CD4-positive, alpha-beta memory T cell (primary cell): ENCODE measurements at places on chromosomes 6 and 20. TPM values are rescaled to one million over a fixed set of nuclear protein-coding genes. Genes with fewer than 3 reads are reported as not detected.

GRCh38 chr6:167272696-167273379 is 18.3 kb upstream of the UNC93A start:
- no peak for DNase-seq

- no peak for DNase-seq
Observed at GRCh38 chr20:32681175-32682084, 7.7 kb upstream of the C20orf203 start.

DNA sequence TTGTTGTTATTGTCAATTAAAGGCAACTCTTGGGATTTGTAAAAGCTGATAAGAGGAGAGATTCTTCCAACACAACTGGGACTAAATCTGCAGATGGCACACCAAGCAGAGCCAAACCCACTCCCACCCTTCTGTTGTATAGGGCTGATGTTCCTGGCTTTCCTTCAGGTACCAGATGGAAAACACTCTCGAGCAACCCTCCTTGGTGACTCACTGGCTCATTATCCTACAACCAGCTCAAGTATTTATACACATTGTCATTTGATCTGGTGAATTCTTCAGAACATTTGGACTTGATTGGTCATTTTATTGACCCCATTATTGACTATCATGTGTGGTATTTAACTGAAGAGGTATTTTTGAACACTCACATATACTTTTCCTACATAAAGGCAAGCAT is 190.3 kb upstream of the PCSK2 start:
- DNase-seq = no peak

GRCh38 chr20:9877932-9878495 is 39.1 kb upstream of the PAK5 start:
- DNase-seq = no peak

GRCh38 chr20:41889126-41889843 is 271.1 kb upstream of the CHD6 start:
- no peak for DNase-seq

- no peak for DNase-seq
Observed at GRCh38 chr6:113564371-113565171, 292.6 kb upstream of the MARCKS start.

NRN1 gene
- polyA plus RNA-seq = not detected

CASS4 gene
- 4.9 TPM for polyA plus RNA-seq

RSPH3 gene
- polyA plus RNA-seq = 0.66 TPM

EFCAB8 gene
- not detected for polyA plus RNA-seq

COQ3 gene
- 9.6 TPM for polyA plus RNA-seq
